ENCODE measurements at places on chromosomes 12 and 14.

DNA sequence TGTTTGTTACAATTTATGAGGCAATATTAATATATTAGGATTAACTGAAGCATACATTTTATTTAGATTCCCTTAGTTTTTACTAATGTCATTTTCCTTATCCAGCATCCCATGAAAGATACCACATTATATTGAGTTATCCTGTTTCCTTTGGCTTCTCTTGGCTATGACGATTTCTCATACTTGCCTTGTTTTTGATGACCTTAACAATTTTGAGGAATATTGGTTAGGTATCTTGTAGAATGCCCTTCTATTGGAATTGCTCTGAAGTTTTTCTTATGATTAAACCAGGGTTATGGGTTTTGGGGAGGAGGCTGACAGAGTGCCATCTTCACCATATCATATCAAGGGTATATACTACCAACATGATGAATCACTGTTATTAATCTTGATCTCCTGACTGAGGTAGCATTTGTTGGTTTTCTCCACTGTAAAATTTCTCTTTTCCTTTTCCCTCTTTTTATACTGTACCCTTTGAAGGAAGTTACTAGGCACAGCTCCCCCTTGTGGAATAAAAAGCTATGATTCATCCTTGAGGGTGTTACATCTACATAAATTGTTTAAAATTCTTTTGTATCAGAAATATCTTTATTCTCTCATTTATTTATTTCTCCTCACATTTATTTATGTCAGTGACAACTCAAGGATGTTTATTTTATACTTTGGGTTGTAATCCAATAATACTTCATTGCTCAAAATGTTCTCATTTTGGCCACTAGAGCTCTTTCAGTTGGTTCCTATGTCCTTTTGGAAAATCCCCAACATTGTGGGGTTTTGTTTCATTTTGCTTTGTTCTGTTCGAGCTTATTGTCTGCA is 239.0 kb downstream of the SLC16A7 start:
- DNase-seq = no peak

DNA sequence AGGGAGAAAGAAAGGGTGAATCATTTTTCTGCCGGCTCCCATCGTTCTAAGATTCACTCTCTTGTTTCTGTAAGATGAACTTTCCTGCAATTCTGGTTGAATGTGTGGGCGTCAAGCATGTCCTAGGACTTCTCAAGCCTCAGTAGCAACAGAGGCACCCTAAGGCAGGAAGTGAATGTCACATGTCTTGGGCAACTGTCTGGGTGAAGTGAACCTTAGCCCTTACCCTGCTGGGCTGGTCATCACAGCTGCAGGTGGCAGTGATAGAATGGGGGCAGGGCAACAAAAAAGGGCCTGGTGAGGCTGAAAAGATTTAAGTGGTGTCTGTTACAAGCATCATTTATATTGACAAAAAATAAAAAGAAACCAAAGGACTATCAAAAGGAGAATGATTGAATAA is 45.9 kb upstream of the CAND1 start:
- no peak for DNase-seq

DNA sequence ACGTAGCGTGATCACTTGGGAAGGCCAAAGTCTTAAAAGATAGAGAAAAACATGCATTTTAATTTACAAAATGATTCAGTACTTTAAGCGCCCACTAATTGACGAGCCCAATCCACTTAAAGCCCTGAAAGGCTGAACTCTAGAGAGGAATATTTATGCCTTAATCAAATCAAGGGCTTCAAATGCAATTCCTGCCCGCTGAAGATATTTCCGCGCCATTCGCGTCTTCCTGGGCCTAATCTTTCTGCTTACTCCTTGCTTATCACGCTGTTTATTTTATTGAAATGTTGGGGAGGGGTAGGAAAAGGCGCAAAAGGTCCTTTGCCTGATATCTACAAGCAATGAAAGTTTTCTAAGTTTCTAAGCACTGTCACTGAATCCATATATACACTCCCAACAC is 4.0 kb downstream of the TBX3 start:
- no peak for DNase-seq

- no peak for DNase-seq
Observed at GRCh38 chr12:106980944-106981343, 6.0 kb downstream of the MTERF2 start.

GRCh38 chr12:46857486-46857885 is 31.7 kb upstream of the SLC38A4 start:
- DNase-seq = no peak

DNA sequence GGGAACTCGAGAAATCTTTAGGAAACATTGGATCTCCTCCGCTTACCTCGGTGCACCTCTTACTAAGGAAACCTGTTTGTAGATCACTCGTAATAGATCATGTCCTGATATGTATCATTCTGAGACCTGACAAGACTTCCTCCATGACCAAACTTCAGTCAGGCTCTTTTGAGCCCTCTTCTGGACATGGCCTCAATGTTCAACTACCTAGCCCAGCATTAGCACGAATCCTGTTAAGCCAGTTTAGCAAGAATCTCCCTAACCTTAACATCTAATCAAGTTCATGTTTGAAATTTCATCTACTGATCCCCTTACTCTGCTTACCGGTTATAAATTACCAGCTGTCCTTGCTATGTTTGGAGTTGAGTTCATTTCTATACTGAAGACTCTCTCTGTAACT is 713.9 kb upstream of the USP15 start:
- no peak for DNase-seq

GRCh38 chr12:51926718-51927117 is 19.4 kb downstream of the ACVRL1 start:
- DNase-seq = no peak

- DNase-seq = no peak
Observed at GRCh38 chr12:26854031-26854390, 21.0 kb upstream of the ITPR2 start.

- DNase-seq = no peak
Observed at GRCh38 chr12:42855362-42855950, 265.9 kb upstream of the PRICKLE1 start.

GRCh38 chr12:94123127-94123526 is 25.2 kb upstream of the PLXNC1 start:
- DNase-seq = no peak

DNA sequence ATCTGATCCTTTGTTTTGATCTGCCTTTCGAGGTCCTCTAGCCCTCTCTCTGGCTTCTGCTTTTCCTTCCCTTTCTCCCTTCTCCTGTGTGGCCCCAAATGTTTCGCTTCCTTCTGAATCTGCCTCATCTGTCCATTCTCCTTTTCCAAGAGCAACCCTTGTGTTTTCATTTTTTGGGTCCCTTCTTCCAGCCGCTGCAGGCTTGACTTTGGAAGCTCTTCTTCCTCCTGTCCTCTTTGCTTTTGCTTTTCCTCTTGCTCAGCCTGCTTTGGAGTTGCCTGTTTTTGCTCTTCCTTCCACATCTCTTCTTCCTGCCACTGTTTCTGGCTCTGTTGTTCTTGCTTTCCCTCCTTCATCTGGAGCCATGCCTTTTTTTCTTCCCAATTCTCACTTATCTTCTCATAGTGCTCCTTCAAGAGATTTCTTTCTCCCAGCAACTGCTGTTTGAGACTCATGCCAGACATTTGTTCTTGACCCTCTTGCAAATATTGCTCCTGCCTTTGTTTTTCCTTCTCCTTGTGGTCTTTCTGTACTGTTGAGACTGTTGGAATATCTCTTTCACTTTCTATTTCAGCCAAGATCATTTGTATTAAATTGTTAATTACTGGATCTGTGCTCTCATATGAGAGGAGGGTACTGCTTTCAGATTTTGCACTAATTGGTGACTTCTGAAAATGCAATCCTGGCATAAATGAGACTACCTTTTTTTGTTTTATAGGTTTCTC is 42.4 kb downstream of the FAM186A start:
- no peak for DNase-seq

- DNase-seq = no peak
Observed at GRCh38 chr14:61417883-61418455, 96.6 kb downstream of the PRKCH start.

- no peak for DNase-seq
Observed at GRCh38 chr12:109056891-109057290, 4.5 kb downstream of the USP30 start.

DNA sequence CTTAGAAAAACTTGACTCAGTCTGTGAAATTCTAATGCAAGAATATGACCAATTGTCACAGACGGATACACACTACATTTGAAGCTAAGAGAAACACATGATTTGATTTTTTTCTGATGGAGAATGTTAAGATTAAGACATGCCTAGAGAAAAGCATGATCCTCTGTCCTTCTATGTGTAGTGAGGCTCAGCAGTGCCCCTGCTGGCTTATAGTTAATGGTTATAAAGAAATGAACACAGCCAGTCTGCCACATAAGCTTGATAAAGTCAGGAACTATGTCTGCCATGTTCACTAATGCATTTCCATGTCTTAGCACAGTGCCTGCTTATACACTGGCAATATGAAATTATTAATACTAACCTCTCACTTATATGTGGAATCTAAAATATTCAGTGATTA is 168.1 kb upstream of the DAAM1 start:
- no peak for DNase-seq

GRCh38 chr12:95851606-95852005 is 7.1 kb upstream of the SNRPF start:
- no peak for DNase-seq

GRCh38 chr12:89568484-89568883 is 42.6 kb upstream of the POC1B start:
- no peak for DNase-seq

DNA sequence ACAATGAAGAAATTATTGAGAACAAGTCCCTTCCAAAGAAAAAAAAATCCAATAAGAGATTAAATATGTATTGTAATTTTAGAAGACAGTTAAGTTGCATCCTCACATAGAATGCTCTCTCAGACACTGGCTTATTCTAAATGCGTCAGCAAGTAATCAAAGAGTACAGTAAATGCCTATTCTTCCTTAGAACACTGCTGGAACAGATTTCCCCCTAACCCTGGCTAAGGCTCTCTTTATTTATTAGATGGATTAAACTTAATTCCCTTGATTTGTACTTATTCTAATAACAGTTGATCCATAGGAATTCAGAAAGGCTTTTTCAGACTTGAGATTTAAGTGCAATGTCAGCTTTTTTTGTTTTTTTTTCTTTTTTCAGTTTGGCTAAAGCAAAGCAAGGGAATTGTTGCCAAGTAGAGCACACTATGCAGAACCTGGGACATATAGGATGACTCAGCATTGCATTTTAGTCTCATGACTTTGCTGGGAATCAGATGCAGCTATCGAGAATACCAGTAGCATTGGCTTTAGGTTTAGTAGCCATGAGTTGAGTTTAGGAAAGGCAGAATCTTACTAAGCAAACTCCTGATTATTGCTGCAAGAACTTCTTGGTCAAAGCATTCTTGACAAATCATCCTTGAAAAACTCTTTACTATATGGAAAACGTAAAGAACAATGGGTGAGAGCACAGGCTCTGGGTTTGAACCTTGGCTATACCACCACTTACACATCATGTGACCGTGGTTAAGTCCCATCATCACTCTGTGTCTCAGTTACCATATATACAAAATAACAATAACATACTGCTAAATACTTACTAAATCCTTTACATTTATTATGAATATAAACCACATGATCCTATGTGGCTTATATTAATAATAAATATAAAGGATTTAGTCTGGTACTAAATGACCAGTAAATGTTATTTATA is 26.7 kb downstream of the MED21 start:
- DNase-seq = no peak

DNA sequence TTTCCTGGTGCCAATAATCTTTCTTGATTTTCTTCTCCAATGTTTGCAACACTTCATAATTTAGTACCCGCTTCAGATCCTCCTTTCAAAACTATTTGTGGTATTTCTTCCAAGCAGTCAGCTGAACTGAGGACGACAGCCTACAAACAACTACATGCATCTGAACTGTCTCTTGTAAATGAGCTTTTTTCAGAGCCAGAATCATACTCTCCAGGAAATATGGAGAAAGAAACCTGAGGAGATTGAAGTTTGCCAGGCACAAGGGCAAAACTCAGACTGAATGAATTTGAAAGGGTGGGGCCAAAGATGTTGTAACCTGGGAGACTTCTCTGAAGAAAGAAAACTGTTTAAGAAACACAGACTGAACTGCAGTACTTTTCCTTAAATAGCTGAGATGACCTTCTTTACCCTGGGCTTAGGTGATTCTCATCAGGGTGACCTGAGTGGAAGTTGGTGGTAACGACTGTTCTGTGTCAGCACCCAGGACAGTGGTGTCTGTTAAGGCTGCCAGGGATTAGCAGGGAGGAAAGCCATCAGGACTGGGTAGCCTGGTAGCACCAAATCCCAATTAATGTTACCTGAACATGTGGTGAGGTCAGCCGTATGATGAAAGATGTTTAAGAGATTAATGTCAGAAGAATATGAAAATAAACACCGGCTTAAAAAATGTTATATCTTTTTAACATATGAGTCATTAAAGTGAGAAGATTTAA is 95.0 kb downstream of the TGFB3 start:
- no peak for DNase-seq

- no peak for DNase-seq
Observed at GRCh38 chr12:118219106-118219505, 83.2 kb downstream of the PEBP1 start.

DNA sequence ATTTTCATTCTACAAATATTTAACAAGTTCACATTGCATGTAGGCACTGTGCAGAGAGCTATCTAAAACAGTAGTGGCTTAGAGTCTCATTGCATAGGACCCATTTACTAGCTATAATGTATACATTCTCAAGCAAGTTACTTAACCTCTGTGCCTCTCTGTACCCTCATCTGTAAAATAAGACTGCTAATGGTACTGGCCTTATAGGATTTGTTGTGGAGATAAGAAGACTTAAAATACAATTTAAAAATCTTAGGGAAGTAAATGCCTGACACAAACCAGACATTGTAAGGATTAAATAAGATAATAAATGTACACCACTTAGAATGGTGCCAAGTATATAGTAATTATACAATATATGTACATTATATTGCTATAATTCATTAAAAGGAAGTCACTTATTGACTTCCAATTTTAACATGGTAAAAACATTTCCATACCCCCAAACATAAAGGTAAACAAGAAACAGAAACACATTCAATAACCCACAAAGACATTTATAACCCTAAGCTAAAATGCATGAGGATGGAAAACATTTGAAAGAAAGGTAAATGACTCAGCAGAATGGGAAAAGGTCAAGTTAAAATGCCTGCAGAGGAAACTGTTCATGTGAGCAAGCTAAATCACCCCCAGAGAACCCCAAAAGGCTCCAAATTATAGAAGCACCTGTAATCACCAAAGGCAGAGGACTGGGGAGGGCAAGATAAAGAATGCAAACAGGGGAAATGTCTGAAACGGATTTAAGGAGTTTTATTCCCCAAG is 30.8 kb downstream of the RPS6KA5 start:
- DNase-seq = no peak

DNA sequence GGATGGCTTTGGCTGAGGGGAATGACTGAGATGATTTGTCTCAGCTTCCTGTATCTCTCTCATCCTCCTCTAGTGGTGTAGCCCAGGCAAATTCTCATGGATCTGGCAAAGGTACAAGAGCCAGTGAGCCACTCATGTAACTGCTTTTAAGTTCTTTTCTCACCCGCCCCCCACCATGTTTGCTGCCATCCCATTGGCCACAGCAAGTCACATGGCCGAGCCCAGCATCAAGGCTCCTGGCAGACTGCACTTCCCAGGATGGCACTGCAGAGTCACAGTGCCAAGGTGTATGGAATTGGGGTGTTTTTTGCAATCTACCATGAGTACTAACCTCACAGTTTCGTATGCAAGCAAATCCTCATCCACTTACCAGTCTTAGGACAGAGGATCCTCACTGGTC is 50.9 kb downstream of the CHST11 start:
- no peak for DNase-seq

All from aorta (tissue), 5 donors.